T-helper 17 cell (primary cell): ENCODE measurements at places on chromosomes 2 and 18. TPM values are rescaled to one million over a fixed set of nuclear protein-coding genes. Genes with fewer than 3 reads are reported as not detected.

GKN1 gene
- not detected for total RNA-seq

IL1F10 gene
- not detected for total RNA-seq

GAL3ST2 gene
- 2.4 TPM for total RNA-seq

HOXD3 gene
- not detected for total RNA-seq

PID1 gene
- total RNA-seq: 0.60 TPM

SCN9A gene
- not detected for total RNA-seq

BABAM2 gene
- total RNA-seq: 44.8 TPM

KIDINS220 gene
- 33.2 TPM for total RNA-seq

ATP6V1C2 gene
- not detected for total RNA-seq

CAPN14 gene
- total RNA-seq: 0.18 TPM

ZNG1B gene
- 35.6 TPM for total RNA-seq

PPP4R3B gene
- total RNA-seq: 77.1 TPM

STAT4 gene
- 117 TPM for total RNA-seq

DCDC2C gene
- not detected for total RNA-seq

RUFY4 gene
- total RNA-seq: not detected

UGP2 gene
- 68.7 TPM for total RNA-seq

KCNE4 gene
- not detected for total RNA-seq
